Mucosa of gallbladder (tissue), 1 donor: ENCODE measurements at places on chromosomes 1 and 21. TPM values are rescaled to one million over a fixed set of nuclear protein-coding genes. Genes with fewer than 3 reads are reported as not detected.

The ZNF697 gene
- 2.9 TPM for total RNA-seq

The SH2D1B gene
- total RNA-seq: 0.12 TPM

The CFAP74 gene
- not detected for total RNA-seq

The HES2 gene
- total RNA-seq: 0.09 TPM

The MPL gene
- not detected for total RNA-seq

The ZFP69 gene
- total RNA-seq: 3.3 TPM

The CD244 gene
- 1.5 TPM for total RNA-seq

The CFAP107 gene
- not detected for total RNA-seq

The OLFM3 gene
- total RNA-seq: not detected

The SHE gene
- total RNA-seq: 6.2 TPM

The CSF3R gene
- total RNA-seq: 13.2 TPM

The RPAP2 gene
- total RNA-seq: 21.5 TPM

The PLK3 gene
- total RNA-seq: 14.7 TPM

The RASAL2 gene
- total RNA-seq: 26.7 TPM

The FAM72D gene
- 0.52 TPM for total RNA-seq

The IVL gene
- not detected for total RNA-seq

The ATPAF1 gene
- 60.5 TPM for total RNA-seq

The OR2T33 gene
- not detected for total RNA-seq

The RIPPLY3 gene
- 0.20 TPM for total RNA-seq

The YOD1 gene
- 4.5 TPM for total RNA-seq

The IGSF3 gene
- total RNA-seq: 21.6 TPM

The DUSP10 gene
- 9.2 TPM for total RNA-seq

The PSRC1 gene
- 7.4 TPM for total RNA-seq

The C1orf74 gene
- 1.8 TPM for total RNA-seq

The C1orf141 gene
- not detected for total RNA-seq

The VHLL gene
- total RNA-seq: not detected

The LMX1A gene
- 0.12 TPM for total RNA-seq

The HUNK gene
- 4.0 TPM for total RNA-seq

The SLC35F3 gene
- total RNA-seq: 0.12 TPM

The RSBN1 gene
- total RNA-seq: 20.5 TPM

The SPRR1A gene
- not detected for total RNA-seq

The CTSK gene
- total RNA-seq: 47.6 TPM

The REN gene
- total RNA-seq: not detected

The SPRR2G gene
- total RNA-seq: not detected

The ATP5IF1 gene
- total RNA-seq: 208 TPM

The HMGCS2 gene
- total RNA-seq: 22.1 TPM

The MAP1LC3C gene
- total RNA-seq: 1.2 TPM

The NEK2 gene
- 1.3 TPM for total RNA-seq

The SERTAD4 gene
- total RNA-seq: 2.6 TPM

The GFI1 gene
- total RNA-seq: 3.0 TPM

The ELAPOR1 gene
- total RNA-seq: 127 TPM

The NR0B2 gene
- total RNA-seq: 98.9 TPM

The RPE65 gene
- not detected for total RNA-seq

The PGBD2 gene
- total RNA-seq: 16.9 TPM

The FCGR1A gene
- 13.2 TPM for total RNA-seq

The RBP7 gene
- 8.7 TPM for total RNA-seq

The IL12RB2 gene
- 0.98 TPM for total RNA-seq

The CNR2 gene
- 0.03 TPM for total RNA-seq

The IGSF21 gene
- 7.0 TPM for total RNA-seq

The TDRD10 gene
- total RNA-seq: 2.3 TPM

The LSM10 gene
- 41.3 TPM for total RNA-seq
